ENCODE measurements at places on chromosomes 3 and 15. TPM values are rescaled to one million over a fixed set of nuclear protein-coding genes. Genes with fewer than 3 reads are reported as not detected.

The TRAK1 gene
- total RNA-seq: 72.9 TPM

The SLC24A5 gene
- total RNA-seq: not detected

The CIDEC gene
- total RNA-seq: 9.4 TPM

The IL17RB gene
- total RNA-seq: 2.5 TPM

GRCh38 chr15:76987896-76988860, 6.7 kb upstream of the PSTPIP1 start:
- DNase-seq: no peak
- no peaks in the 10 kb centered on the region for H3K4me1 ChIP-seq
- H3K4me3 ChIP-seq: no peak overlapping the region

DNA sequence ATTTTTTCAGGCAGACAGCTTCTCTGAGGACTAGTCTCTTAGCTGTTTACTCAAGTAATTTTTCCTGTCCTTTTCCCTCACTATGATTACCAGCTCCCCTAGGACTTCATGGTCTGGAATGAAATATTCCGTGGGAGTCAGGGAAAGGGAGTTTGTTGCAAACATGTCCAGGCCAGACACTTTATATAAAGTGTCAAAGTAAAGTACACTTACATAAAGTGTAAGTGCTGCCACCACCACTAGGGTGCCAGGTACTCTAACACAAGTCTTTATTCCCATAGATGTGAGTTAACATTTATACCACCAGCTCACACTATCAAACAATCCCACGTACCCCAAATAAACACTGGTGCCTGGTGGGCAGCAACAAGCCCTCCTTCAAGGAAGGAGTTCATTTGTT, 179.8 kb downstream of the SNRPN start:
- H3K4me1 ChIP-seq: no peaks in the 10 kb centered on the region
- no peak overlapping the region for H3K4me3 ChIP-seq
- no peaks in the 10 kb centered on the region for H3K27me3 ChIP-seq
- H3K27ac ChIP-seq: no peak overlapping the region

GRCh38 chr3:79515072-79515471, 252.7 kb downstream of the ROBO1 start:
- no peaks in the 10 kb centered on the region for H3K36me3 ChIP-seq
- no peaks in the 10 kb centered on the region for H3K27me3 ChIP-seq
- no peak overlapping the region for H3K27ac ChIP-seq
- H3K4me1 ChIP-seq: no peaks in the 10 kb centered on the region
- no peak for DNase-seq

GRCh38 chr3:42742259-42742658, 30.8 kb downstream of the CCDC13 start:
- H3K36me3 ChIP-seq: no peaks in the 10 kb centered on the region
- H3K27me3 ChIP-seq: no peaks in the 10 kb centered on the region
- H3K4me1 ChIP-seq: peaks cover 52% of the 10 kb centered on the region
- no peak overlapping the region for H3K27ac ChIP-seq

GRCh38 chr3:132395126-132395525, 22.2 kb upstream of the DNAJC13 start:
- H3K4me3 ChIP-seq: no peak overlapping the region
- H3K27me3 ChIP-seq: no peaks in the 10 kb centered on the region
- DNase-seq: no peak
- no peaks in the 10 kb centered on the region for H3K36me3 ChIP-seq
- H3K27ac ChIP-seq: no peak overlapping the region

DNA sequence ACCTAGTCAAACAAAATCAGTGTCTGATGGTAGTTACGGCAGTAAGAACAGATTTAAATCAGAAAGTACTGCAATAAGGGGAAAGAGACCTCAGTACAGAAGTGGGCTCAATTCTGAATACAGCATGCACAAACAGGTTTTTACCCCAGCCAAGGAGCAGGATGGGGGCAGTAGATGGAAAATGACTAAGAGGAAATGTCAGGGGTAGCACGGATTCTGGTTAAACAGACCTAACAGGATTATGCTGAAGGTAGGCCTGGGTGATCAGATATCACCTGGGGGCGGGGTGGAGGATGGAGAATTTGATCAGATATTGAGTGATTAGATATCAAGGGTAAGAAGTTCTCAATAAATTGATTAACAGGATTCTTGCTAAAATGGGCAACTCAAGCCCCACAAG, 19.0 kb downstream of the MESD start:
- no peaks in the 10 kb centered on the region for H3K27me3 ChIP-seq
- no peak for DNase-seq
- H3K4me3 ChIP-seq: no peak overlapping the region
- peaks cover 8% of the 10 kb centered on the region for H3K36me3 ChIP-seq
- peaks cover 36% of the 10 kb centered on the region for H3K4me1 ChIP-seq

- no peaks in the 10 kb centered on the region for H3K27me3 ChIP-seq
- H3K4me3 ChIP-seq: no peak overlapping the region
- no peaks in the 10 kb centered on the region for H3K4me1 ChIP-seq
- no peak for DNase-seq
These were observed 25.0 kb upstream of the RAD18 start for GRCh38 chr3:8988384-8988655.

- no peaks in the 10 kb centered on the region for H3K27me3 ChIP-seq
- no peak overlapping the region for H3K4me3 ChIP-seq
- no peaks in the 10 kb centered on the region for H3K36me3 ChIP-seq
- no peak for DNase-seq
These were observed 8.1 kb downstream of the TIPARP start for GRCh38 chr3:156682501-156682900.

- no peaks in the 10 kb centered on the region for H3K27me3 ChIP-seq
- DNase-seq: no peak
- no peak overlapping the region for H3K4me3 ChIP-seq
- no peaks in the 10 kb centered on the region for H3K36me3 ChIP-seq
- H3K4me1 ChIP-seq: no peaks in the 10 kb centered on the region
These were observed 21.3 kb upstream of the HCN4 start for GRCh38 chr15:73389971-73390544.

- H3K27me3 ChIP-seq: no peaks in the 10 kb centered on the region
- no peak overlapping the region for H3K4me3 ChIP-seq
- H3K27ac ChIP-seq: no peak overlapping the region
- H3K36me3 ChIP-seq: no peaks in the 10 kb centered on the region
These were observed 802.6 kb upstream of the ALCAM start for GRCh38 chr3:104564045-104564643.

Measured in thyroid gland (tissue), 4 donors.